ENCODE measurements at places on chromosomes 11 and 22. TPM values are rescaled to one million over a fixed set of nuclear protein-coding genes. Genes with fewer than 3 reads are reported as not detected.

DNA sequence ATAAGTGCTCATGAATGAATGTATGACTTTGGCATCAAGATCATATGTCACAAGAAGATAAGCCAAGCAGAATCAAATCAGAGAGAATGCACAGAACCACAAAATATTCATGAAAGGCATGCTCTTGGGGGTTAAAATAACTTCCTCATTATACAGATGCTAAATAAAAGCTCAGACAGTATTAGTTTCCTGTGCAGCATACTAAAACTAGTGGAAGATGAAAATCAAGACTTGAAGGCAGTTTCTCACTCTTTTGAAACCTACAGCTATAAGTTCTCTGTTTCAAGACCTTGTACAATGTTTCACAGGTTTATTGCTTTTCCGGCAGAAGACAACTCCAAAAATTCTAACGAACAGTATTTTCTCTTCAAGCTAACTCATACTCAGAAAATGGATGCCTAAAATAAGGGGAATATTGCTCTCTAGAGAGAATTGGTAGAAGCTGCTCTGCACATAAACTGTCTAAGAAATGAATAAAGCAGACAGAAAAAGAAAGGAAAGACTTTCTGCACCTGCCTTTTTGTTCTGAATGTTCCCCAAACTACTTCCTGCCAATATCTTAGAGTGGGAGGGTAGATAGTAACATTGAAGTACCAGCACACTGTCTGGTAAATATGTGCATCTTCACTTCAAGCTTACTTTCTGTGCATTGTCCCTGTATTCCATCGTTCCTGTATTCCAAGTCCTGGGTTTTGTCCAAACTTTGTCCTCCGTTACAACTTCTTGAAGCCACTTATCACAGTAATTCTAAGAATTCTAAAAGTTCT lies 639.4 kb upstream of the FAT3 start:
- DNase-seq, result no peak

GRCh38 chr11:75594211-75594610 lies 32.2 kb downstream of the SERPINH1 start:
- no peak for DNase-seq

- DNase-seq, result peak; percentile 69
These were observed 625 bp downstream of the RFPL2 start for GRCh38 chr22:32204040-32204855.

DNA sequence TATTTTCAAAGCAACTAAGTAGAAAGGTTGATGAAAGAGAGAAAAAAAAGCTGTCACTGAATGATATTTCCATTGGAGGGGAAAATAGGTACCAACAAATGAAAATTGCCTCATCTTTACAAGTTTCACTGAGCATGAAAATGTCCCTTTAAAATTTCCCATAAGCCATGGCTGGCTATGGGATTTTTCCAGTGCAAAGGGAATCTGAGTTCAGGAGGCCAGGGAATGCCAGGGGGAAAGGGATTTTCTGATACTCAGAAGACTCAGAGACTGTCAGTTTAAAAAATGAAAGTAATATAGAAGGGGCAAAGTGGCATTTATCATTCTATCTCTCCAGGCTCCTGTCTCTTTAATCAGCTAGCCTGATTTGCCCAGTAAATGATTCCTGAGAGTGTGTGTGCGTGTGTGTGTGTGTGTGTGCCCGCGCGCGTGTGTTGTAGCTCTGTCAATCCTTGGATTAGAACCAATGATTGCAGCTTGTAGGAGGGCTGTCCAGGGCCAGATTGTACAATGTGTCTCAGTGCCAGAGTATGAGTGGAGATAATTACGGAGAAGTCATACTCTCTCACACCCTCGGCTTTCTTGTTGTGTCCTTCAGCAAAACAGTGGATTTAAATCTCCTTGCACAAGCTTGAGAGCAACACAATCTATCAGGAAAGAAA lies at the start of gene NTM:
NTM (plus strand) TSS at position 526 of the 662 bp plus-strand sequence.
- no peak for DNase-seq

DNA sequence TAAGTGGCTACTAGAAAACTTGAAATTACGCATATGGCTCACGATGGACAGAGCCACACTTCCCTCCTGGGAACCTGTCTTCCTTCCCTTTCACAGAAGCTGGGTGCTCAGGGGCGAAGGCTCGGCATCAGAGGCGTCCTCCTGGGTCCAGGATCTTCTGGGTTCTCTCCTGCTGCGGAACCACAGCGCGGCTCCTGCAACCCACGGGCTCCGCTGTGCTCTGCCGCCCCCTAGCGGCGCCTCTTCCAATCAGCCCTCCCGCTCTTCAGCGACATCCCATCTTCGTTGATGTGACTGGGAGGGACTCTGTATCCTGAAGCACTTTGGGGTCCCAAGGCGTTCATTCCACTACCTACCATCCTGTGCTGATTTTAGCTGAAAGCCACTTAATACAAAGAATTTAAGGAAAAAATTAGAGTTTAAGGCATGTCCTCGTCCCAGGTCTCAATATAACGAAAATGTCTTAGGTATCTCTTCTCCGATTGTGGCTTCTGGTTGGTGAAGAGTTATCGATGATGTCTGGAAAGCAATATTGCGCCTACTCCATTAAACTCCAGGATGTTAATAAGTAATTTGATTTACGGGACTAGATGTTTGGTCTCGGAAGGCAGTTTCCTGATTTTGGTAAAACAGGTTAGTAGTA lies 14.8 kb upstream of the RPS3 start:
- peak; percentile 86 for DNase-seq

- no peak for DNase-seq
These were observed 6.0 kb downstream of the NAGA start for GRCh38 chr22:42064629-42065028.

GRCh38 chr22:42272431-42272999 lies 2.1 kb upstream of the TCF20 start:
- no peak for DNase-seq

- no peak for DNase-seq
These were observed 10.6 kb downstream of the NCAM1 start for GRCh38 chr11:112971827-112972226.

GRCh38 chr11:34870548-34871196 lies 45.5 kb downstream of the APIP start:
- DNase-seq, result no peak

DNA sequence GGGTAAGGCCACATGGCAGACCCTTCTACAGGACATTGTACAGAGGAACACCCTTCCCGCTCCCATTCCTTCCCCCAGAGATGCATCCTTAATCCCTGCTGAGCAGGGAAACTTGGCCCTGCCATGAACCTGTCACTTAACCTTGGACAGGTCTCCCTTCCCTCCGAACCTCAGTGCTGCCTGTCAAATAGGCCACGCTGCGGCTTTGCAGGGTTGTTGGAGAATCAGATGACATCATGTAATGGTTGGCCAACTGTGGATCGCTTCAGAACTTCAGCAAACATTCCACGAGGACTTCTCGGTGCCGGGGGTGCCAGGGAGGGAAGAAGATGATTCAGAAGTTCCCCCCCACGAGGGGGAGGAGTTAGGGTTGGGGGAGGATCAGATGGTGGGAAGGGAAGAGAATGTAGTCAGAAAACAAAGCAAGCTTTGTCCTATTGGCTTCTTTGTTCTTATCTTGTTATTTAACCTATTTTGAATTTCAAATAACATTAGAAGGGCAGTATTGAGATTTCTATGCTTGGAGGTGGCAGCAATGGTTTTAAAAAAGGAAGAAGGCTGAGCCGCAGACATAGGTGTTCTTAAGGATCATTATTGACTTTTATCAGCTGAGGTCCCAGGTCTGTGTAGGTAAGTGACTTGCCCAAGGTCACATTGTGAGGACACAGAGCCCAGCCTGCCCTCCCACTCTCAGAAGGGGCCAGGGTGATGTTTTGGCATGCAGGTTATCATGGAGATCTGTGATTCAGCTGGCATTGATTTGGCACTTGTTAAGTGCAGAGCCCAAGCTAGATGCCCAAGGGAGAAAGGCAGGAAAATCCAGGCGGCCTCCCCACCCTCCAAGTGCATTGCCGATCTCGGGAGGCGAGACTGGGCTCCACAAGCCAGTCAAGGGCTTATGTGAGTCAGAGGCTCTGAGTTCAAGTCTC lies 3.1 kb downstream of the CDC42EP1 start:
- no peak for DNase-seq

DNA sequence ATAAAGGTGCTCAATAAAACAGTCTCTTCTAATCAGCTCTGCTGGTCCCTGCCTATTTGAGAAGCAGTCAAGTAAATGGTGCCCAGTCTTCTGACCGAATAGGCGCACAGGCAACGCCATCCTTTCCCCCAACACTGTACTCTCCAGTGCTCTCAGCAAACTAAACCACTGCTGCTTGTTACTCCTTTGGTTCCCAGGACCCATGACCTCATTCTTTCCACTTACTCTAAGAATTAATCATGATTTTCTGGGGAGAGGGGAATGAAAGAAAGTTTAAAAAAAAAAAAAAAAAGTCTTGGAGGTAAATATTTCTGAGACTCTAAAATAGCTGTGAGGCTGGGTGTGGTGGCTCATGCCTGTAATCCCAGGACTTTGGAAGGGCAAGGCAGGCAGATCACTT lies 63.7 kb downstream of the SGSM3 start:
- no peak for DNase-seq

DNA sequence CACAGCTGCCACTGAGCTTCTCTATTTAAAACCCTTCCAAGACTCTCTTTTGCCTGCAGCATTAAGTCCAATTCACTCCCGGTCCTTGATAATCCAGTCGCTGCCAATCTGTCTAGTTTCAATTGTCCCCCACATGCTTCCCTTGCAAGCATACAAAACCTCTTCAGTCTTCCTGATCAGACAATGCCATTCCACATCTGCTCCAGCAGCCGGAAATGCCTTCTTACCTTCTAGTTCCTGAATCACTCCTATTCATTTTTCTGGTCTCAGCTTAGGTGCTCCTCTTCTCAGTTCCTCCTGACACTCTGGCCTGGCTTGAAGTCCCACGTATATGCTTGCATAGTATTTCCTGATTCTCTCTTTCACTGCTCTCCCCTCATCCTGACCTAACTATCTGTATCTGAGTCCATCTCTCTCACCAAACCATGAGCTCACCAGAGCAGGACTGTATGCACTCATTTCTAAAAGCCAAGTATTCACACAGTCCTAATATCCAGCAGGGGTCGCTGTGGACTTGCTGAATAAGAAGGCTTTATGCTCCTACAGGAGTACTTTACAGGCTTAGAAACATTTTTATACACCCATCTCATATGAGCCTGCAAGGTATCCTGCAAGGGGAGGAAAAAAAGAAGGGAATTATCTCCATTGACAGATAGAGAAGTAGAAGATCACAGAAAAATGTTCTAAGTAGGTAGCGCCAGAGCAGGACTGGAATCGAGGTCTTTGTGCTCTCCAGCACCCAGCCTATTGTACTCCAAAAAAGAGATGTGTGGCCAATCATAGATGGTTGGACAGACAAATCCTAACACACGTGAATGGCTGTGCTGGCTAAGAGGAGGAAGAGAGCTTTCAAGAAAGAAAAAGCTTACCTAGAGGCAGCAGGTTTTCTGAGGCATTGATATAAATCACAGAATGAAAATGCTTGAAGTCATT lies 19.2 kb downstream of the XRRA1 start:
- peak; percentile 62 for DNase-seq

DNA sequence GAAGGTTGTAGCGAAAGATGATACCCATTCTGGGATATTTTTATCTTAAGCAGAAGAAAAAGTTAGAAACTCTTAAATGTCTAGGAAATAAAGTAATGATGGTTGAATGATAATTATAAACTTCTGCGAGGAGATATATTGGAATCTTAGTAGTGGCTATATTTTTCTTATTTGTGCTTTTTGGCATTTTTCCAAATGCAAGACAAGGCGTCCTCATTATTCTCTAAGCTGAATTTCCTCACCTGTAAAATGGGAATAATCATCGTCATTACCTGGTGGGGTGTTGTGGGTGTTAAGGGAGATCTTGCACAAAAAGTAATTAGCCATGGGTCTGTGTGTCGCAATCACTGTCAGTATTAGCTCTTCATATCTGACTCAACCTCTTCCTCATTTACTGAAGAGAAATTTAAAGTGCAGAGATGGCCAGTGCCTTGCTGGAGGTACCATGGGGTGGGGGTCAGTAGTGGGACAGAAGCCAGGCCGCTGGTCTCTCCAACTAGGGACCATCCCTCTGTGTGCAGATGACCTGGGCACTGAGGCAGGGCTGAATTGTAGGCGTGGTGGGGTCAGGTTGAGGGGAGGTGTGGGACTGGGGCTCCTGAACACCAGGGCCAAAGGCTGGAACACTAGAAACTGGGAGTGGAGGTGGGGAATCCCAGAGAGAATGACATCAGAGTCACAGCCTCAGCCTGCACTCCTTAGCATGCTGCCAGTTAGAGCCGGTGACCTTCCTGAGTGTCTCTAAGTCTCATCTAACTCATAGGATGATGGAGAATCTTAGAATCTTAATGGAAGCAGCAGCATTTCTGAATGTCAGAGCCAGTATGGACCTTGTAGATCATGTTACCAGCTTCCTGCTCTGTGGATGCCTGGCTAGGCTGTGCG lies 4.1 kb downstream of the PITPNM1 start:
- DNase-seq, result no peak

DNA sequence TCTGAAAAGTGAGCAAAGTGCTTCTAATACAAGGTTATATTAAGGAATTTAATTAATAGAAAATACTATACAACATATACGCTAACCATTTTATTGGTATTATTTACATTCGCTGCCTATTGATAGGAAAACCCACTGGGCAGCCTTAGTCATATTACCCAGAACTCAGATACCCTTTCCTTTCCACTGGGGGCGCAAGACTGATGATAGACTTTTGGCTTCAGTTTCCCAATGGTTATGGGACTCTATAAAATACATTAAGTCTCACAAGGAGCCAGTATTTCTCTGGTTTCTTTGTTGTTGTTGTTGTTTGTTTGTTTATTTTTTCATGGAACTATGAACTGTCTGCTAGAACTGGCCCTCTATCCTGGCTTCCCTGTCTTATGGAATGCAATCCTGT lies 471.1 kb upstream of the KIRREL3 start:
- no peak for DNase-seq

GRCh38 chr11:57785072-57785471 lies 23.5 kb downstream of the CTNND1 start:
- no peak for DNase-seq

Gene XNDC1N
- total RNA-seq, result 7.9 TPM

Gene CRYBB2
- 0.08 TPM for total RNA-seq

Gene KRTAP5-11
- total RNA-seq, result not detected

Gene ATL3
- total RNA-seq, result 33.6 TPM

Gene MAPK12
- 2.8 TPM for total RNA-seq

Gene OR10D3
- not detected for total RNA-seq

Gene KCNK4
- total RNA-seq, result not detected

Gene PLAAT5
- not detected for total RNA-seq

Gene RBM14
- 53.5 TPM for total RNA-seq

Gene B3GAT1
- total RNA-seq, result 0.25 TPM

Gene POU2AF3
- 0.65 TPM for total RNA-seq

Gene SCUBE1
- 0.08 TPM for total RNA-seq

Gene BBOX1
- total RNA-seq, result 9.9 TPM

Gene PLA2G6
- 7.3 TPM for total RNA-seq

Gene BEST1
- total RNA-seq, result 1.6 TPM
